ENCODE measurements at places on chromosomes 1 and 21.
A peak's percentile ranks its signal among the peaks of the same experiment; 100 is the strongest.

- no peak for DNase-seq
These were observed 11.9 kb downstream of the COL6A1 start for GRCh38 chr21:45993210-45994085.

- no peak for DNase-seq
These were observed 59.7 kb downstream of the XCL2 start for GRCh38 chr1:168484083-168484482.

GRCh38 chr21:38814126-38815059 is 8.7 kb downstream of the ETS2 start:
- no peak for DNase-seq

GRCh38 chr1:213986020-213986924 is 1.5 kb upstream of the PROX1 start:
- no peak for DNase-seq

DNA sequence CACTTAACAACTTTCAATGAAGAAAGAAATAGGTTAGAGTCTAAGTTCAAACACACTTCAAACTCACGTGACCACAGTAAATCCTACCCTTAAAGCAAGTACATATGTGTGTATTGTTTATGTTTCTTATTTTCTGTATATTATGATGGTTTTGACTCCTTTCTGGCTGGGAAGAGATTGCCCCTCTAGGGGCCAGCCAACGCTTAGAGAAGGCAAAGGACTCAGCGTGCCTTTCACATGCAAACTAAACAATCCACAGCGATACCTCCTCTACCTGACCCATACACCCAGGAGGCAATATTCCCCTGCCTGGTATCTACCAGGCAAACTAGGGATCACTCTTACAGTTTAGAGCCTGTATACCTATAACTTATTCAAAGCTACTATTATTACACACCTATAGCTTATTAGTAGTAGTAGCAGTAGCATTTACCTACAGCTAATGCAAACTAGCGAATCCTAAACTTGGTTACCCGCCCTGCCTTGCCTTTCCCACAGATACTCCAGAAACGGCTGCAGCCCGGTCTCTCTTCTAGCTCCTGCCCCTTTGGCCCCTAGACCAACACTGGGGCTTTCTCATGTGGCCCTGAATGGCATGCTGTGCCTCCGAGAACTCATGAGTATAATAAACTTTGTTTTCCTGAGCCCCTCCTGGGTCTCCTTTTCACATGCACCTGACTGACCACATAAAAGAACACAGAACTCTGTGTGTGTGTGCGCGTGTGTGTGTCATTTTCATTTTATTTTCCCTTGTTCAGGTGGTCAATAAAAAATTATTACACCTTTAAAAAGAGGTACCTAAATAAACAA is 14.0 kb downstream of the NRIP1 start:
- DNase-seq = no peak

- DNase-seq = no peak
These were observed 33.6 kb downstream of the SPAG17 start for GRCh38 chr1:118151312-118151937.

- no peak for DNase-seq
These were observed 82.2 kb upstream of the BCAR3 start for GRCh38 chr1:93763704-93764365.

- DNase-seq = no peak
These were observed 293.2 kb upstream of the SGIP1 start for GRCh38 chr1:66240491-66241484.

GRCh38 chr1:74199504-74199903 is 1.5 kb downstream of the FPGT start:
- DNase-seq = no peak

DNA sequence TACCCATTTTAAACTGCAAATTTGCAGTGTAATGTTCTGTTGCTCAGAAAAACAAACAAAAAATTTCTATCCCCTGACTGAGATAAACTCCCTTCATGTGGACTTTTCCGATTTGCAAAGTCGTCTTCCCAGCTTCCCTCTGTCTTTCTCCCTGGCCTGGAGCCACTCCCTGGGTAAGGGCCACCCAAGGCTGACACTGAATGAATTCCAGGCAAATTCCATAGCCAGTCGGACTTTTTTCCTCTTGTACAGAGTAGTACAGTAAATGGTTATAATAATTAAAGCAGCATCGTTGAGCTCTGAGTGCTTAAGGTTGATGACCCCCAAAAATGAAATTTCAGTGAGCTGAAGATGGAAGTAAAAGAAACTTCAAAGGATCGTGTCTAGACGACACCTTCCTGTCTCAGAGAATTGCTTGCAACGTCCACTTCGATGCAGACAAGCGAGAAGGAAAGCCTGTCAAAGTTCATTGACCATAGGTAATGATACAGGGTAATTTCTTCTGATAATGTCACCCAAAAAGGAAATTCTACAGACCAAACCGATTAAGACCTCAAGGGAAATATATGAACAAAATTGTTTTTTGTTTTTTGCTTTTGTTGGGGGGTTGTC is 33.6 kb upstream of the LHX8 start:
- no peak for DNase-seq

DNA sequence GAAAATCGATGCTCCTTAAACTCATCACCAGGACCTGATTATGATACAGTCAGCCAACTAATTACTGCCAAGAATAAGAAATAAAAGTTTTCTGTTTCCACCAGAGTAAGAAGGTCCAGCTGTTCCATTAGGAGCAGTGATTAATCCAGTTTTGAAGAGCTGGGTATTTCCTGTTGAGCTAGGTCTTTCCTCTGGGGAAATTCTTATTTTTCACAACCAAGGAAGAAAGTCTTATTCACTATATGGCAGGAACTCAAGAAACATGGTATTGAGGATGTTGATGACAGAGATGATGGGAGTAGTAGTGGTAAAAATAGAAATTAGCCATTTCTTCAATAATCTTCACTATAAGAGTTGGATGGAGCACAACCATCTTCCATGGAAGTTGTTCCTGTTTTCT is 374.6 kb upstream of the RUNX1 start:
- no peak for DNase-seq

DNA sequence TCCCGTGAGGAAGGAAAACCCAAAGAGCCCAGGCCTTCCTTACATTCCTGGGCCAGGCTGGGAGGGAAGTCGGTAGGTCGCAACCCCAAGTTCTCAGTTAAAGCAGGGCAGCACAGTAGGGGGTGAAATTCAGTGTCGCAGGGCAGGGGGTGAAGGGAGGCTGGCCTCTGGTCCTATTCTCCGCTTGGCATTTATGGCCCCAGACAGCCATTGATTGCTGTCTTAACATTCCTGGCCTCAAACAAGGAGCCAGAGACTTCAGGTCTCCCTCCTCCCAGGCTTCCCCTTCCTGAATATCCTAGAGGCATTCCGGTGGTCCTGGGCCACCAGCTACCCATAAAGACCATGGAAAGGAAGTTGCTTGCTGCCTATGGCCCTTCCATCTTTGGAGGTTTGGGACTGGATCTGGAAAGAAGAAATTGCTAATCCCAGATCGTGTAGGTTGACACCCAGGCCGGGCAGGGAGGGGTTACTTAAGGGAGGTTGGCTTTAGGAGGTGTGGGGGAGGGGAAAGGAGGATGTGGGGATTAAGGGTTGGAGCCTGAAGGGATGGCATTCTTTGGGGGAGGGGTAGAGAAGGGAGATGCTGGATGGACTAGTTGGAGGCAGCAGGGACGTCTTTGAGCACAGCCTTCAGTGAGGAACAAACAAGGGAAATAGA is 1.7 kb downstream of the LIN28A start:
- DNase-seq = no peak

DNA sequence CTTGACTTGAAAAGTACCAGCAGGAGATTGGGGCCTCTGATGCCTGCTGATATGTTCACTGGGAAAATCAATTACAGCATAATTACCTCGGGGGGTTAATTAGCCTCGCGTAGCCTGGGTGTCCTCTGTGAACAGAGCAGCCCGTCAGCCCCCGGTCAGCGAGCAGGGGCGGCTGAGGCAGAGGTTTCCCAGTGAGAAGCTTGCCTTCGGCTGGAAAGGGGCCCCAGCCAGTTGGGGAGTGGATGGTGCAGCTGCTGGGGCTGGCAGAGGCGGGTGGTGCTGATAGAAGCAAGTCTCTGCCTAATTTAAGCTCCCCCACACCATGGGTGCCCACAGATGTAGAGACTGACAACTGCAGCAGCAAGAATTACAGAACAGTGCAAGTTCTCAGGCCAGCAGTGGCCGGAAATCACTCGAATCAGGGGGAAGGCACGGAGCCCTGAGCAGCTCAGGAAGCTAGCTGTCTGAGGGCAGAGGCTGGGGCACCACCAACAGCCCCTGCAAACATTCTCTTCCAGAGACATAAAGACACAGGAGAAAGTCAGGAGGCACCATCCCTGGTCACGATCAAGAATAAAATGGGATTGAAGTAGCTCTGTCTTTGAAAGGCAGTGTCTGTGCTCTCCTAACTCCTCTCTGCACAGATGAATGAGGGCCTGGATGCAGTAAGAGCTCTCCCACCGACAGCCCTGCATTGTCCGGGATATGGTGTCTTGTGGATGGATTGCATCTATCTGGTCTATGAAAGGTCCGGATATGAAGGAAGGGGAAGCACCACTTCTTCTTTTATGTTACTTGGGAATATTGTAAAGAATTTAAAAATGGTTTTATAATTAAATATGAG is 166.5 kb upstream of the CD34 start:
- DNase-seq = no peak

DNA sequence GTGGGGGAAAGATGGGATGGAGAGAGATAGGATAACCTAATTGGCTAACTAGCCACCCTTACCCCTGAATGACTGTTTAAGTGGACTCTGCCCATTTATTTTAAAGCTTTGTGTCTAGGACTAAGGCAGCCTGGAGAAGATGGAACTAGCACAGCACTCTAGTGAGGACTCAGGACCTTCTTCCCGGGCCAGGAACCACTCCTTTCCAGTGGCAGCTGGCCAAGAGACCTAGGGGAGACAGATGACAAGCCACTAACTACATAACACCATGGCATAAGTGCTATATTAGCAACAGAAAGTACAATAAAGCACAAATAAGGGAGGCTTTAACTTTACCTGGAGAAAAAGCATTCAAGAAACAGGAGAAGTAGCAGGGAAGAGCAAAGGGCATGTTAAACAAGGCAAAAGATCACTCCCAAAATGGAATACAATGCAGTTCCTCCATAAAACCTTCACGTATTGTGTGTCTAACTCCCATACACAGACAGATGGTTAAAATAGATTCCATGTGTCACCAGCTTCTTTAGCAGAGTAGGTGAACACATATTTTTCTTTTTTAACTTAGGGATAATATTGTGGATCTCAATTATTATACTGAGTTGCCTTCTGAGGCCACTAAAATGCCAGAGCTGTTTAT is 20.6 kb downstream of the CLCA1 start:
- DNase-seq = no peak

- DNase-seq = no peak
These were observed 58.9 kb upstream of the LAPTM5 start for GRCh38 chr1:30816211-30817076.

DNA sequence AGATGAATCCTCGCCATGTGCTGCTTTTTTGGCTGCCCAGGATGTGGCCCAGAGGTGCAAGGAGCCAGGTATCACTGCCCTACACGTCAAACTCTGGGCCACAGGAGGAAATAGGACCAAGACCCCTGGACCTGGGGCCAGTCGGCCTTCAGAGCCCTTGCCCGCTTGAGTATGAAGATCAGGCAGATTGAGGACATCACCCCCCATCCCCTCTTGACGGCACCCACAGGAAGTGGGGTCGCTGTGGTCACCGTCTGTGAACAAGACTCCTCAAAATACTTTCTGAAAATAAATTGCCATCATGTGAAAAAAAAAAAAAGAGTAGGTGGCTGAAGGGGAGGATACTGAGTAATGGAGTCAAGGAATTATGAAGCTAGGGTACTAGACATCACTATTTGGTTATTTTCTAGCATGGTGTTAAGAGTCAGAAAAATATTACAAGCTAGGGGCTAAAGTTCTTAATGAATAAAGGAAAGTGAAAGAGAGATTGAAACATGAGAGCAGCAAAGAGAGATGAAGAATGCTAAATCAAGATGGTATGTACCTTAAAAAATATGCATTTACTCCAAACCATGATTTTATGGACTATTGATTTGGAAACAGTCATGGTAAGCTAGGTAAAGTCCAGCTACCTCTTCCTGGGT is 84.9 kb downstream of the CLEC20A start:
- no peak for DNase-seq

- DNase-seq = peak; percentile 63
These were observed 12.6 kb downstream of the HSF2BP start for GRCh38 chr21:43646550-43647260.

GRCh38 chr1:195606483-195606882 is 1001.8 kb downstream of the KCNT2 start:
- no peak for DNase-seq

DNA sequence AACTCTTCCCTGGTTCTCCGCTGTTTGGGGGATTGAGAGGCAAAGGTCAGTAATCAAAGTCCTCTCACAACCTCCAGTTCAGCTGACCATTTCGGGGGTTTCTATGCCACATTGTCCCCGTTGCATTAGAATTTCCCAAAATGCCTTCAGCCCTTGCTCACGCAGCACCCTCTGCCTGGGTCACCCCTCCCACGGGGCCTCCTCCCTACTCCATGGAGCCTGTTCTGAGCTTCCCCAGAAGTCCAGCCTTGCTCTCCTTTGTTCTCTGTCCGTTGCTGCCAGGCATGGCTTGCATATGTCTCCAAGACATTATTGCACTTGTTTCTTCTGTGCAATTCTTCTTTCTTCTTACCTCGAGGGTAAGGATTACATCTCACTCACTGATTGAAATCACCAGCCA is 16.5 kb downstream of the DMRTB1 start:
- no peak for DNase-seq

DNA sequence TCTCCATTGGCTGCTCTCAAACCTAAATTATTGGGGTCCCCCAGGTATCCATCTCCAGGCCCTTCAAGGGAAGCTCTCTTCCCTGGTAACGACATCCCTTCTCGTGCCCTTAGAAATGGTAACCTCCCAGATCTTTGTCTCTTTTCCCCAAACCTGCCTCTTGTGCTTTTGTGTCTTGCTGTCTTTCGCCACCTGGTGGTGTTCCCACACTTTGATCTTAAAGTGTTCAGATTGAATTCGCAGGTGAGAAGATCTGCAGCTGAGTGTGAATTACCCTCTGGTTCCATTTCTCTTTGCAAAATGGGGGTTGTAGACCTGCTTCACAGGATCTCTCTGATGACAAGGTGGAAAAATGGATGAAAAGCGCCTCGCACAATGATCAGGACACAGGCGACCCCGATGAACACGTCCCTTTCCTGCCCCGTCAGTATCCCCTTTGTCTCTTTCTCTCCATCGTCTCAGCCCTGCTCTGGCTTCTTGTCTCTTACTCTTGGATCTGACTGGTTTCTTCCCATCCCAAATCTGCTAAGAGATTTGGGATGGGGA is 53.1 kb downstream of the DOP1B start:
- DNase-seq = peak; percentile 73

DNA sequence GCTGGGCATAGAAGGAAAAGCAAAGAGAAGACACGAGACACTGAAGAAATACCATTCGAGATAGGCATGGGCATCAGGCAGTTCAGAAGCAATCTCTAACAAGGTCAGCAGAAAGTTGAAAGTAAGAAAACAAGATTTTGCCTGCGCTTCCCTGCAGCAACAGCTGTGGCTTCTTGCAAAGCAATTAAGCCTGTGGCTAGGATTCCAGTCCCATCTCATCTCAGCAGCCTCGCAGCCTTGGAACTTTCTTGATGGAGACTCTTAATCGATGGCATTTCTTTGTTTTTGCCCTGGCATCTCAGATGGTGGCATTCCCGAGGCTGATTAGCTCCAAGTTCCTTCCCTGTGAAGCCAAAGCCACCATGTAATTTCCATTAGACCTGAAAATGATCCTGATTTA is 64.6 kb upstream of the SPAG17 start:
- no peak for DNase-seq

Data from T-helper 2 cell (primary cell).